ENCODE measurements at places on chromosomes 7 and 10.

DNA sequence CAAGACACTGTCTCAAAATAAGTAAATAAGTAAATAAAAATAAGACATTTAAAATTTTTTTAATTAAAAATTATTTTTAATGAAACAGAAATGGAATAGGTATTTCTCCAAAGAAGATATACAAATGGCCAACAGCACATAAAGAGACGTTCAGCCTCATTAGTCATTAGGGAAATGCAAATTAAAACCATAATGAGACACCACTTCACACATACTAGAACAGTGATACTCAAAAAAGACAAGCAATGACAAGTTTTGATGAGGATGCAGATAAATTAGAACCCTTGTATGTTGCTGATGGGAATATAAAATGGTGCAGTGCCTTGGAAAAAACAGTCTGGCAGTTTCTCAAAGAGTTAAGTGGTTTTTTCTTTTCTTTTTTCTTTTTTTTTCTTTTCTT lies 26.5 kb upstream of the C10orf67 start:
- no peak for DNase-seq

DNA sequence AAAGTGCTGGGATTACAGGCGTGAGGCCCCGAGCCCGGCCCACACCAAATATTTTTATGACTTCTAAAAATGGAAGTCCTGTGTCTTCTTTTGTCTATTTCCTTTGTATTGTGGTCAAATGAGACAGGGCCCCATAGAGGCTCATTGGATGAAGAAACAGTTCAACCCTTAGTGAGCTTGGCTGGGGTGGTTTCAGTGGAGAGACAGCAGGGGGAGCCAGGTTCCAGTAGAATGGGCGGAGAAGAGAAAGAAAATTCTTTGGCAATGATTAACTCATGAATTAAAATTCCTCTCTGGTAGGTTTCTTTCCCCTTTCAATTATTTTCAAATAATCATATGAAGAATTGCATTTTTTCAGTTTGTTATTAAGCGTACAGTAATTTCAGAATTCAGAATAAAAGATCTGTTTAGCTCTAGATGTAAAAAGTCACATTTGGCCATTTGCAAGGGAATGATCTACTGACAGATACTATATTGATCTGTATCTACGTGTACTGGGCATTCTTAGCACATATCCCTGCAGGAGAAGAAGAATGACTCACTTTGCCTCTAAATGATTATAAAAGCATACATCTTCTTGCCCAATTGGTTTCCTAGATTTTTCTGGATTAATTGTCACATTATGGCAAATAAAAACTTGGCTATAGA lies 43.2 kb downstream of the PNLIPRP3 start:
- DNase-seq = no peak

GRCh38 chr10:109996225-109996624 lies 11.6 kb upstream of the ADD3 start:
- DNase-seq = no peak

GRCh38 chr7:137388916-137389315 lies 45.4 kb upstream of the PTN start:
- DNase-seq = no peak

DNA sequence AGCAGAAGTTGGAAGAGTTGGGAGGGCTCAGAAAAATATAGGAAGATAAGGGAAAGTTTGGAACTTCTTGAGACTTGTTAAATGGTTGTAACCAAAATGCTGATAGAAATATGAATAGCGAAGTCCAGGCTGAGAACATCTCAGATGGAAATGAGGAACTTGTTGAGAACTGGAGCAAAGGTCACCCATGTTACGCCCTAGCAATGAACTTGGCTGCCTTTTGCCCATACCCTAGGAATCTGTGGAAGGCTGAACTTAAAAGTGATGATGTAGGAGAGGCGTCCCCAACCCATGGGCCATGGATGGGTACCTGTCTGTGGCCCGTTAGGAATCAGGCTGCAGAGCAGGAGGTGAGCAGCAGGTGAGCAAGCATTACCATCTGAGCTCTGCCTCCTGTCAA lies 347.8 kb downstream of the ARL4A start:
- no peak for DNase-seq

GRCh38 chr10:52977581-52977980 lies 205.0 kb upstream of the MBL2 start:
- no peak for DNase-seq

- DNase-seq = no peak
These were observed 1.3 kb downstream of the GPR37 start for GRCh38 chr7:124764051-124764846.

DNA sequence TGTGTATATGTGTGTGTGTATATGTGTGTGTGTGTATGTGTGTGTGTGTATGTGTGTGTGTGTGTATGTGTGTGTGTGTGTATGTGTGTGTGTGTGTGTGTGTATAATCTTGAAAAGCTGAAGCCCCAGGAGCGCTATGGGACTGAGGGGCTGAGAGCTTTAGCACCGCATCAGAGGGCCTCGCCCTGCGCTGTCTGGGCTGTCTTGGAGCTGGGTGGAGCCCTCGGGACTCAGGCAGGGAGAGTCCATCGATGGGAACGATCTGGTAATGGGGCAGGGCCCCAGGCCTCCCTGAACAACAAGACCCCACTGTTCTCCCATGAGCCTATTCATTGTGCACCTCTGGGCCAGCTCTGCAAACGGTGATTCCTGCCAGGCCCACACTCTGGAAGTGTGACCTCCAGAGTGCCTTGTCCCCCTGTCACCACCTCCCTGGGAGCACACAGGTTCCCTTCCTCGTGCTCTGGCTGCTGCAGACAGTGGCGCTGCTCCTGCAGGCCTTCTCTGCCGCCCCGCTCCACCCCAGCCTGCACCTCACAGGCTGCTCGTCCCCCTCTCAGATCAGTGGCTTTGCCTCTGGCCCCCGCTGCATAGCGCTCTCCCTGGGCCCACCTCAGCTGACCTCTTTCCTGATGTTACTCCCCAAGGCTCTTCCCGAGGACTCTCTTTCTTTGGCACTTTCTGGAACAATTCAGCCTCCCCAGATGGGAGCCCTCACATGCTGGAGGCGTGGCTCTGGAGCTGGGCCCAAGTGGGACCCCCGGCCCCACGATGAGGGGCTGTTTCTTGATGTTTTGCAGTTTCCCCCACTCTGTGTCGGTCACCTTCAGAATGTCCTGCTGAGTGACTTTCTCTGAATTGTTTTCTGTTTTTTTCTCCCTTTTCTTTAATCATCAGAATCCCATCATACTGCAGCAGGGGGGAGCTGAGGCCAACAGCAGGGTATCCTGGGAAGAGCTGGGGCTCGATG lies 542.2 kb upstream of the FOXK1 start:
- no peak for DNase-seq

- peak; percentile 8 for DNase-seq
These were observed 30.2 kb upstream of the NUB1 start for GRCh38 chr7:151311294-151311864.

DNA sequence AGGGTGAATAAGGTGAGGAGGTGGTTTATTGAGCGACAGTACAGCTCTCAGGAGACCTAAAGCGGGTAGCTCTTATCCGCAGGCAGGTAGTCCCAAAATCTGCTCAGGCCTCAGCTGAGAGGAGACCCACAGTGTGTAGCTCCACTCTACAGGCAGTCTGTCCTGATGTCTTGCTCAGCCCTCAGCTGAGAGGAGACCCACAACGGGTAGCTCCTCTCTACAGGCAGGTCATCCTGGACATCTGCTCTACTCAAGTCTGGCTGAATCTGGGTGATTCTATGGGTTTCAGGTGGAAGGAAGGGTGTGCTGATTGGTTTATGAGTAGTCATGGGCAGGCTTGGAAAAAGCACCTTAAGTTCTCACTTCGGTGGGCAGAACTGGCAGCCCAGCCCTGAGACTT lies 55.6 kb upstream of the ABCB5 start:
- no peak for DNase-seq

DNA sequence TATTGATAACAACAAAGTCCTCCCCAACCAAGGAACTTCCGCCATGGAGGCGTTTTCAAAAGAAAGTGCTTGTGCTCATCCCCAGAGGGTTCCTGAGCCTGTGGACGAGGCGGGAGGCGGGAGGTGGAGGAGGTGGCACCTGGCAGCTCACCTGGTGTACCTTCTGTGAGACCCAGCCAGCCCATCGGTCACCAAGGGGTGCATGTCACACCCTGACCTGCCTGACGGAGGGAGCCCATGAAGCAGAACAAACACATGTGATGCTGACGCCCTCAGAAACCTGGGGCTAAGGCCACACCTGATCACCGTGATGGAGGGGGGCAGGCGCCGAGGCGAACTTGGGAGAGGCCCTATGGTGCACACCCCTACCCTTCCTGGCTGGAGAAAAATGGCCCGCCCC lies 458.8 kb downstream of the DNAJB6 start:
- no peak for DNase-seq

DNA sequence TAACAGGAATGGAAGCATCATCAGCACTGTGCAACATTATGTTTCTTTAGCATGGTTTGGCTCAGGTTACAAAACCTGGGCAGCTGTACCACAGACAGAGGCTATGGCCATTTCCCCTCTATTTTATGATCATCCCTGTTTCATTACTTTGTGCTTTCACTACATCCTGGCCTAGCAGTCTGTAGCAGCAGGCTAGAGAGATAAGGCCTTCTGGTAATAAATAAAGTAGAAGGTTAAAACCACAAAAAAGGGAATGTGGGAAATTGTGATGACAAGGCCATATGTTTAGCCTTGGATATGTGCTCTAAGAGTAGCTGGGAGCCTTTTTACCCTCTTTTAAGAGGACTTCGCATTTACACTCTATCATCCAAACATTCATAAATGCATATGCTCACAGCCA lies 266.2 kb upstream of the PHF14 start:
- no peak for DNase-seq

DNA sequence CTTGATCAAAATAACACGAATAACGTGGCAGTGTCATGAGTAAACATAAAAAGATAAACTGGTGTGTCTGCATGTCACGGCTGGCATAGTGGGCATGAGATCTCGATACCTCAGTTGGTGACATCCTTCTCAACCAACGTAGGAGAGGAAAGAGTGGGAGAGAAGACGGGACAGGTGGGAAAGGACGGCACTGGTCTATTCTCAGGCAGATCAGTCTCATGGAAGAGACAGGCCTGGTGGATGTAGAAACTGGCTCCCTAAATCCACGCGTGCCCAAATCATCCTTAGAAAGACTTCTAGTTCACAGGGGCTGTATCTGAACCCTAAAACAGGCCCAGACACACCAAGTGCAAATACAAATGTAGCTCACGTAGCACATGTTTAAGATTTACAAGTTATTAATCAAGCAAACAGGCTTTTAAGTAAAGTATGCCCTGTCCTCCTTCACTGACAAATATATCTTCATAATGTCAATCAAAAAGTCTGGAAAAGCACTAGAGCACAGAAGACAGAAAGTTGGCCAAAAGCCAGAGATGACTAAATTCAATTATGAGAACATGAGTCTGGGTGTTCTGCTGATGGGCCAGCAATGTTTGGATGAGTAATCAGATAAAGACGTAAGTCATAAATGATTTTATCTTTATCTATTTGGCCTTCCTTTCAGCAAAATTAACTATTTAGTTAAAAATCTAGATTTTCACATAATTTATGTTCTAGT lies 56.3 kb downstream of the SFMBT2 start:
- no peak for DNase-seq

Data from KG1 (cell line).